ENCODE measurements at places on chromosomes 7 and 10.

DNA sequence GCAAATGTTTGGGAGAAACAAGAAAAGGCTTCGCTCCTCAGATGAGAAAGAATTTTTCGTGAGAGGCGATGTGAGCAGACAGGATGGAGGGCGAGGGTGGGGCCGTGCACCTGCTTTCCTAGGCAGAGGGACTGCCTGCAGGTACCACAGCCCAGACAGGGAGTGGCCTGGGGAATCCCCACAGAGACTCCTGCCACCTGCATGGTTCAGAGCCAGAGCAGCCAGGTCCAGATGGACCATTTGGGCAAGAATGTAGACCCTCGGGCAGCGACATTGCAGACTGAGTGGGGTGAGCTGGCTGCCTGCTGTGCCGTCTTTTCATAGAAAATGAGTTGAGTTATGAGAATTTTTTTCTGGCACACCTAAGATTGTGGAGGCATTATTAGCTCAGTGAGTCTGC lies 216.8 kb downstream of the SNX10 start:
- no peak for DNase-seq

GRCh38 chr10:106158241-106158640 lies 1006.3 kb downstream of the SORCS1 start:
- DNase-seq, result no peak

- DNase-seq, result no peak
Observed at GRCh38 chr7:106812027-106812643, 52.9 kb upstream of the PIK3CG start.

GRCh38 chr10:101379663-101380352 lies 25.8 kb downstream of the BTRC start:
- no peak for DNase-seq

DNA sequence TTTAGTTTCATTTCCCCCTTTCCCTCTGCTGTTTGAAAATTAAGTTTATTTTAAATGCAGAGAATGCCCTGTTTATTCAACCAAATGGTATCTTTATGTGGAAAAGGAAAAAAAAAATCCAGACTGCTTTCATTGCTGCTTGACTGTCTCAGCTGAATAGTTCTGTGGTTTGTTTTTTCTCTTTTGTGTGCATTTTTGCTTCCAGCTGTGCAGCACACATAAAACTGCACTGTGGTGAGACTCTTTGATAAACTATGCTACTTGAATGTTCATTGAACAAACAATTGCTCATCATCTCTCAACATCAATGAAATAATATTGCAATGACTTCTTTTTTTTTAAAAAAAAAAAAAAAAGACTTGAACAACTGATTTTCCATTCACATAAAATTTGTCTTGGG lies 78.6 kb upstream of the GLI3 start:
- DNase-seq, result no peak

- no peak for DNase-seq
Observed at GRCh38 chr10:91931526-91932190, 8.1 kb downstream of the BTAF1 start.

GRCh38 chr7:27606270-27607209 lies 56.1 kb downstream of the HIBADH start:
- DNase-seq, result peak; percentile 51

DNA sequence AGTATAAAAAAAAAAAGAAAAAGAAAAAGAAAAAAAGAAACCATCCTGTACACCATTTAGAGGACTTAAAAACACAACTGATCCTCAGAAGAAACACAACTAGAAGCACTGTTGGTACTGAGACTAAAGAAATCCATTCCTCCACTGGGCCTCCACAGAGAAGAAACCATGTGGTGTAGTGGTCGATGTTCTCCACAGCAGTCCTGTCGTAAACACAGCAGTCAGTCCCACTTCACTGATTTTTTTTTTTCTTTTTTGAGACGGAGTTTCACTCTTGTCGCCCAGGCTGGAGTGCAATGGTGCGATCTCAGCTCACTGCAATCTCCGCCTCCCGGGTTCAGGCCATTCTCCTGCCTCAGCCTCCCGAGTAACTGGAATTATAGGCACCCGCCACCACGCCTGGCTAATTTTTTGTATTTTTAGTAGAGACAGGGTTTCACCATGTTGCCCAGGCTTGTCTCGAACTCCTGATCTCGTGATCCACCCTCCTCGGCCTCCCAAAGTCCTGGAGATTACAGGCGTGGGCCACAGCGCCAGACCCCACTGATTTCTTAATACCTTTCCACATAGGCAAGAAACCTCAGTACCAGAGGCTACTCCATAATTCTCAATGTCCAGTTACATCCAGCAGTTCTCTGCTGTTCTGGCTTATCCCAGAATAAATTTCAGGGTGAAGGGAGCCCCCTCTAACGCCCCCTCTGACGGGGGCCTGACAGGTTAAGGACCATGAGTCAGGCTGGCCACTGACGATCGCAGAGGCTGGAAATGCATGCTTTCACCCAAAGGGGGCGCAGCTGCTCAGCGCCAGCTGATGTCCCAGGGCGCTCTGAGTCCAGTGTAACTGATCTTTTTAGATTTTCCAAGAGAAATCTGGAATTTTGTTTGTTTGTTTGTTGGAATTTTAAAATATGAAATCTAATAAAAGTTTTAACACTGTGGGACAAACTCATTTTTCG lies 24.8 kb upstream of the FFAR4 start:
- no peak for DNase-seq

DNA sequence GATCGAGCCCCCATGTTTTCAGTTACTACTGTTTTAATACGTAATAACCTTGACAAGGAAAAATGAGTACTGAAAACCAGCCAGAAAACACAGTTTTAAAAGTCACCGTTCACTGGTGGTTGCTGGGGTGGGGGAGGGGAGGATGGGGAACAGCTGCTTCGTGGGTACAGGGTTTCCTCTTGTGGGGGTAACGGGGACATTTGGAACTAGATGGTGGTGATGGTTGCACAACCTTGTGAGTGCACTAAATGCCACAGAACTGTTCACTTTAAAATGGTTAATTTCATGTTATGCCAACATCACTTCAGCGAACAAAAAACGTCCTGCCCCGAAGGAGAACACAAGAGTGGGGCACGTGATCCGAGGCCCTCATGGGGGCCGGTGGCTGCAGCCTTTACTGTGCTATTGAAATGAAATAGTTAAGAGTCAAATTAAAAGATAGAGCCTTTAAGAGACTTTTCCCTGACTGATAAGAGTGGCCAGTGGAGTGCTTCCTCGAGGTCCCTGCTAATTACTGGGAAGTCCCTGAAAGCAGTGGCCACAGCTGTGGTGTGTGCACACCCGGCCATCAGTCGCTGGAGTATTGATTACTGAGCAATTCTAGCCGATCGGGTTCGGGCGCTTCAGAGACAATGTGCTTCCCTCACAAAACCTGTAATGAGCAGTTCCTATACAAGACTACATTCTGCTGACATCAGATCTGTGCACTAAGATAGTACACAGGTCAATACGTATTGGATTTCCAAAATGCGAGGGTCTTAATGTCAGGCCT lies 80.3 kb downstream of the EBF3 start:
- no peak for DNase-seq

DNA sequence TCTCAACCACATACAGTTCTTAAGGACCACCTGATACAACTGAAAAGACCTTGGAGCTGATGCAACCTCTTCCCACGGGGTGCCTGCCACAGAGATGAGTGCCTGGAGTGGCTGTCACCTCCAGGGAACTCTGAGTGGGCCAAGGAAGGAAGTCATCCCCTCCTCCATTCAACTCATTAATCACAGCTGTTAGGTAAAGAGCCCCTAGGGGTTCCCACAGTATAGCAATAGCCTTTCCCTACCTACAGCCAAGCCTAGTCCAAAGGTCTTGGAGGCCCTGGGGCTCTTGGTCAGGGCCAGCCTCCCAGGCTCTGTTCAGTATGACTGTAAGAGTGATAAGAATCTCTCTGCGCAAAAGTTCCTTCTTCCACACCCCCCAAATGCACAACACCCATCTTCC lies 70.4 kb upstream of the NFE2L3 start:
- no peak for DNase-seq

All from retinal pigment epithelial cell (primary cell).